ENCODE measurements at places on chromosomes 4 and X.

DNA sequence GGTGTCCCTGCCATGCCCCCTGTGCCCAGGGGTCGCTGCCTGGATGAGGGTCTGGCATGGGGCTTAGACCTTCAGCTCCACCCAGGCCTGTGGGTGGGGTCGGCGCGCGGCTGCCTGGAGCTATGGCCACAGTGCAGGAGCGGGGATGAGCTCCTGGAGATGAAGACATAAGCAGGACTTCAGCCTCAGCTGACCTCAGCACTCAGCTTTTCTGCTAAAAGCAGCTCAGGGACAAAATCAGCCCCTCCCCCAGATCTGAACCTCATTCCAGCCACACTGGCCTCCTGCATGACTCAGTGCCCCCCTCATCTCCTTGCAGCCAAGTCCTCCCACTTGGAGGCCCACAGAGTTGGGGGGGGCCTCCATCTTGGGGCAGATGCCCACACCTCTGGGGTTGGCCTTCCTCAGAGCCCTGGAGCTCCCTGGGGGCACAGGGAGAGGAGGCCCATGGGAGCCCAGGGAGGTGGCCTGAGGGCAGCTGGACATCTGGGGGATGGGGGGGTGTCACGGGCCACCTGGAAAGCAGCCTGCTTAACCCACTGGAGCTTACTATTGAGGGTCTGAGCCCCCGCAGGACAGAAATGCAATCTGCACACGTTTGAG lies 19.4 kb upstream of the CPLX1 start:
- DNase-seq, result peak; percentile 23

- no peak for DNase-seq
Observed at GRCh38 chr4:172573899-172574298, 594.7 kb upstream of the GALNT7 start.

GRCh38 chr4:189098932-189099696 lies 841.6 kb upstream of the FRG1 start:
- DNase-seq, result no peak

DNA sequence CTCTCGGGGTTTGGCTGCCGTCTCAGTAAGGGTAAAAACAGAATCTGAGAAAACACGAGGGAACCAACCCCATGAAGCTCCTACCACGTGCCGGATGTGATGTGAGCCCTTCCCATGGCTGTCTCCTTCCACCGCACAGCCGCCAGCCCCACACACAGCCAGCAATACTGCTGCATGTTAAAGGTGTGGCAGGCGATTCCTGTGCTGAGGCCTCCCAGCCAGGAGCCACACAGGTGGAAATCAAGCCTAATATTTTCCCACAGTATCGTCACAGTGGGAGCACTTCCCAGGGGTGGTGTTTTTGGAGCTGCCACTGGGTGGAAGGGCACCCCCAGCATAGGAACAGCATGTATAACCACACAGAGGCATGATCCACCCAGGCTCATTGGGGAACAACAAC lies 77.5 kb downstream of the SLC2A9 start:
- DNase-seq, result no peak

DNA sequence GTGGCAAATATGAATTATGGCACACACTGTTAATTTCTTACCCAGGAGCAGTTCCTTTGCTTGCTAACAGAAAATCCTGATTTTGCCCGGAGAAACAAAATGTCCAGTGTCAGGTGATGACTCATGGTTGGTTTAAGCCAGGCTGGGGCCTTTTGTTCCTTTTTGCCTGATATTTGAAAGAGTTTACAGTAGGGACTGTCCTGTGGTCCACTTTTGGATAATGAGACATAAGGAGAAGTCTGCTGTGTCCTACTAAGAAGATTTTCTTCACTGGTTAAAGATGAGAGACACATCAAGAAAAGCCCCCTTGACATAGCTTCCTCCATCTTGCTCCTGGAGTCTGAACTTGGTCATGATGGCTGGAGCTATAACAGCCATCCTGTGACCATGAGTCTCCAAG lies 12.1 kb upstream of the DRD5 start:
- no peak for DNase-seq

- peak; percentile 19 for DNase-seq
Observed at GRCh38 chr4:14871676-14872430, 130.4 kb upstream of the CPEB2 start.

GRCh38 chrX:134374294-134374693 lies 85.7 kb upstream of the HPRT1 start:
- DNase-seq, result no peak

GRCh38 chrX:139831675-139832456 lies 101.0 kb downstream of the ATP11C start:
- no peak for DNase-seq

DNA sequence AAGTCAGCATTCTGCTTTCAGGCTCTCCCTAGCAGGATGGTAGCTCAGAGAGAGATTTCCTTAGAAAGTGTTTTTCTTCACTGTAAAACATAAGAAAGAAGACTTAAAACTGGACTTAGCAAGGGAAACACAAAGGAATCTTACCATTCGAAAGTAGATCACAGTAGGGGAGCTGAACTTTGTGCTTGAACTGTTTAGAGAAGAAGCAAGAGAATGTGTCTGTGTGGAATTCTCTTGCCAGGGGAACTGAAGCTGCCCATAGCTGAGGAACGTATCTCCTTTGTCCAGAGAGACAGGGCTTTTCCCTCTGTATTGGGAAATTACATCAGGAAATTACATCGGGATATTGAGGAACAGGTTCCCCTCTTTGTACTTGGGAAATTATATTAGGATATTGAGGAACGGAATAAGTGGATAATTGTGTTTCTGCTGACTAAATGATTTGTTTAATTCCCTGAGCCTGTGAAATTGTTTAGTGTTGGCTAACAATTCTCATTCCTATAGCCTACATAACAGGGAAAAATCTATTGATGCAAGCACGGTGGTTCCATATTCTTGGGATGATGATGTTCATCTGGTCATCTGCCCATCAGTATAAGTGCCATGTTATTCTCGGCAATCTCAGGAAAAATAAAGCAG lies 21.2 kb downstream of the SRD5A3 start:
- DNase-seq, result no peak

- DNase-seq, result peak; percentile 73
Observed at GRCh38 chrX:47218280-47218919, at the start of gene CDK16. Gene CDK16 (plus strand): TSS chrX:47218681. CDS start chrX:47223558, 4,877 bp downstream.

DNA sequence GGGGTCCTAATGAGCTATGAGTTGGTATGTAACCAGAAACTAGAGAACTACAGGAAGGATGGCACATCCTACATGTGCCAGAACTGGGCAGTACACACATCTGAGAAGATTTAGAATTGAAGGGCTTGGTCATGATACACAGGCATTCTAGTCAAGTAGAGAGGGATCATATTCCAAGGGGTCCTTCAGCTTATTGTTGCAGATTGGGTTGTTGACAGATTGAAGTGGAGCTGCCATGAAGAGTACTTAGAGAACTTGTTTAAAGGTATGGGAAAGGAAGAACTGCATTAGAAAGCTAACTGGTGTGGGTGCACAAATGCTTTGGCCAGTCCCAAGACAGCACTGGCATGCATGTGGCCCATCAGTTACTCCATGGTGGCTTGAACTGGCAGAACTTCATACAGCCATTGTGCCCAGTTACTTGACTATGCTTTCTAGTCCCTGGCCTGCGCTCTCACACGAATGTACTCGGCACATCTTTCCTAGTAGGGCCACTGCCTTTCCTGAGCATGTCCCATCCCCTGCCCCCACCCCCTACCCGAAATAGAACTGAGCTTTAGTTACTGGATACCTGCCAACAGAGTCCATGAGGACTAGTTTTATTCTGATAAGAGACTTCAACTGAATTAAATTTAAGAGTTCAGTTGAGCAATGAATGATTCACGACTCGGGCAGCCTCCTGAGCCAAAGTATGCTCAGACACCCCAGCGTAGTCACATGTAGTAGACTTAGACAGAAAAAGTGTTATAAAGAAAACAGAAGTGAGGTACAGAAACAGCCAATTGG lies 64.0 kb downstream of the CCNG2 start:
- no peak for DNase-seq

- no peak for DNase-seq
Observed at GRCh38 chrX:154488336-154489075, 1.9 kb downstream of the SLC10A3 start.

DNA sequence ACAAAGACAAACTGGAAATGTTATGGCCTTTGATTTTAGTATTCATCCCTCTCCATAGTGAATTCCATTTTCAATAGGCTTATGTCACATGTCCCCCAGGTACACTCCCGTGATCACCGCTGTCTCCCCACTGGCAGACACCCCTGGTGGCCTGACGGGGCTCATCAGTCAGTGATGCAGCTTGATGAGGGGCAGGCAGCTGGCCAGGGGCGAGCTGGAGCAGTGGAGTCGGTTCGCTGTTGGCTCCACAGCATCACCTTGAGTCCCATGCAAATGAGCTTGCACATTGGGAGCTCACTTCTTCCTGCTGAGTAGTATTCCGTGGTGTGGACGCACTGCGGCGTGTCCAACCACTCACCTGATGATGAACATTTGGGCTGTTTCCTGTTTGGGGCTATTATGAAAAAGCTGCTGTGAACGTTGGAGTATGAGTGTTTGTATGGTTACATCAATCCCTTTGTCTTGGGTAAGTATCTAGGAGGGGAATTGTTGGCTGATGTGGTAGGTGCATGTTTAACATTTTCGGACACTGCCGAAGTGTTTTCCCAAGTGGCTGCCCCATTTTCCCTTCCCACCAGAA lies 5.2 kb downstream of the TREX2 start:
- no peak for DNase-seq

GRCh38 chrX:19177721-19178120 lies 55.5 kb upstream of the ADGRG2 start:
- no peak for DNase-seq

- no peak for DNase-seq
Observed at GRCh38 chr4:2937146-2937857, 25.9 kb downstream of the NOP14 start.

GRCh38 chr4:6689506-6689960 lies 4.1 kb upstream of the S100P start:
- no peak for DNase-seq
